Suppressor macrophage (primary cell): ENCODE measurements at places on chromosomes 5 and 9.

- peak; percentile 91 for DNase-seq
These were observed 247.4 kb upstream of the RASA1 start for GRCh38 chr5:87020099-87020934.

DNA sequence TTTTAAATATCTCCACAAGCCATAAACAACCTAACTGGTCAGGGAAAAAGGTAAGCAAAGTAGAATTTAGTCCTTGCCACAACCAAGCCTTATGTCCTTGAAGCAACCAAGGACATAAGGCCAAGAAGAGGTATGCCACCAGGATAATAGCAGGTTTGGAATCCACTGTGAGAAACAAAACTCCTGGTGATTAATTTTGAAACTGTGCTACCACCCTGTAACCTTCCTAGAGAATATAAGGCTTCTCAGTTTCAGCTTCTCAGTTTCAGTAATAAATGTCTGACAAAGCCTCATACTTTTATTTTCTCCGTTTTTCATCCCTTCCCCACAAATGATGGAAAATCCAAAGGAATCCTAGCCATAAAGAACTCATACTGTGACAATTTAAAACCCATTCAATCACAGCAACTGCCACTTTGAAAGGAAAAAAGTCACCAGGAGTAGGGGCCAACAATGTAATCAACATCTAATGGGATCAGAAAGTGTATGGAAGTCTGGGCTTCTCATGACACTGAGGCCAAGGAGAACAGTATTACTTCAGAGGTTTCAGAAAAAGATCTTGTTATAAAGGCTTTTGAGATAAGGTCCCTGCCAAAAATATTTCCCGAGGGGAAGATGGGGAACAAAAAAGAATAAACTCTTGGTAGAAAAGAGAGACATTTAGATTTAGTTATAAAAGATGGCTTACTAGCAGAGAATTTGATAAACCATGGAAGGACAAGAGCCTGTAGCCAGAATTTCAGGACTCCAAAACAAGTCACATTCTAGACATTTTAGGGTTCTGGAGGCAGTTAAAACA, 189.2 kb downstream of the TSSK1B start:
- no peak for DNase-seq

DNA sequence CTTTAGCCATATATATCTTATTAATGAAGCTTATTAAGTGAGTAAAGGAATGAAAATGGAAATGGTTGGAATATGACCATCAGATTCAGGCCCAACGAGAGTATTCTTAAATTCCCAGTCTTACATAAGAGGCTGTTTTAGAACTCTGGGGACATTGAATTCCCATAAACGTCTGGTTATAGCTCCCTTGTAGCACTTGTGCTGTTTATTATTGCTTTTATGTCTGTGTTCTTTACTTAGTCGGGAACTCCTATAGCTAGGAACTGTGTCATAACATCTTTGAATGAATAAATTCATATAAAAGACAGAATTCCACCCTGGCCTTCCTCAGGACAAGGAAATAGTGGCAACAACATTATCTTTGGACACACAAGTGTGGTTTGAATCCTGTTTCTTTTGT, 58.4 kb downstream of the SH3GL2 start:
- no peak for DNase-seq

DNA sequence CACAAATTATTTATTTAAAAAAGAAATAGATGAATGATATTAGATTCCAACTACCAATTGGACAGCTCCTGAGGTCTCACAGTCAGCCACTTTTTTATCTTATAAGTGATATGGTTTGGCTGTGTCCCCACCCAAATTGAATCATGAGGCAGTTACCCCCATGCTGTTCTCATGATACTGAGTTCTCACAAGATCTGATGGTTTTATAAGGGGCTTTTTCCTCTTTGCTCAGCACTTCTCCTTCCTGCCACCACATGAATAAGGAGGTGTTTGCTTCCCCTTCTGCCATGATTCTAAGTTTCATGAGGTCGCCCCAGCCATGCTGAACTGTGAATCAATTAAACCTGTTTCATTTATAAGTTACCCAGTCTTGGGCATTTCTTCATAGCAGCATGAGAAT, 12.9 kb downstream of the NLN start:
- peak; percentile 74 for DNase-seq

DNA sequence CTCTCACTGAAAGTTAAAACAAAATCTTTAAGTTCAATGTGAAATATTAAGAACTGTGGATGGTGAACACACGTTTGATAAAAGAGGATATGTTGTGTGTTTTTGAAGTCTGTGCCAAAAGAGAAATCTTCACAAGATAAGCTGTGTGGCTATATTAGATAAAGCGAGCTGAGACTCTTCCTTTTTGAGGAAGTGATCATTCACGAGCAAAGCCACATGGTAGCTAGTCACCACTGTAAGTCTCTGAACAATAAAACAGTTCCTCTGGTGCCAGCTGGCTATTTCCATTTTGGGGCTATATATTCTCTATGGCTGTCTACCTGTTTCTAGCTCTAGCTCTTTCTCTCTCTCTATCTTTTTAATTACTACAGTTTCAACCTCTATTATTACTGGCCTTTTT, 1849.2 kb upstream of the C9orf72 start:
- peak; percentile 13 for DNase-seq

DNA sequence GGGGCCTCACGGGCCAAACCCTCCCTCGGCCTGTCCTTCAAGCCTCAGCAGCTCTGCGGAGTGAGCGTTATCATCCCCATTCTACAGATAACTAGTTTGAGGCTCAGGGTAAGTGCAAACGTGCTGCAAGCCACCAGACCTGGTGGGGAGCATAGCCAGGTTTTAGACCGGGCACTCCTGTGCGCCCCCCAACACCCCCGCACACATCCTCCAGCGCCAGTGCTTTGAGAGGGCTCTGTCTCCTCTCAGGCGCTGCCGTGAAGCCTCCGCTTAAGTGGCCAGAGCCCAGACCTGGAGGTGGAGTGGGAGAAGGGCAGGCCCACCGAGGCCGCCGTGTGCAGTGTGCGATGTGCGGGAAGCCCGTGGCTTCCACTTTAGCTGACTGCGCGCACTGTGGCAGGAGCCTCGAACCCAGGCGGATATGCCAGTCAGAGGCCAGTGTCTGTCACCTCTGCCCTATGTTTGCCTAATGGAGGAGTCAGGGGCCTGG, 1.6 kb upstream of the MGAT1 start:
- DNase-seq: no peak
